ENCODE measurements at places on chromosomes 6 and 20. TPM values are rescaled to one million over a fixed set of nuclear protein-coding genes. Genes with fewer than 3 reads are reported as not detected.

DNA sequence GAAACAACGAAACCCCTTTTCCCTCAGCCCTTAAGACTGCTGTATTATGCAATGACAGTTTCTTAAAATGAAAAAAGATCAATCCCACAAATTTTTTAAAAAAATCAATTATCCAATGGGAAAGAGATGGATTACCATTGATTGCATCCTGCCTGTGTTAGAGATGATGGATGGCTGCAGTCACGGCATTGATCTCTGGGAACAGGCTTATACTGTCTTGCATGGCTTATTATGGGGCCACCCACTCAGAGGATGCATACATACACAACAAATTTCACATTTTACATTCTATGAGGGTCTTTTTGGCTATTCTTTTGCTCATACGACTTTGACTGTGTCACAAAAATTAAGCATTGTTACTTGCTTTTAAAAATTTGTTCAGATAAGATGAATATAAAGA, 724.3 kb downstream of the HDGFL1 start:
- H3K4me1 ChIP-seq, result no peaks in the 10 kb centered on the region
- H3K36me3 ChIP-seq, result no peaks in the 10 kb centered on the region
- H3K4me3 ChIP-seq, result no peak overlapping the region
- no peak for DNase-seq
- H3K27ac ChIP-seq, result no peak overlapping the region
- H3K27me3 ChIP-seq, result no peaks in the 10 kb centered on the region

GRCh38 chr6:105588123-105588710, 185.3 kb upstream of the PREP start:
- no peak for DNase-seq
- H3K27ac ChIP-seq, result no peak overlapping the region

DNA sequence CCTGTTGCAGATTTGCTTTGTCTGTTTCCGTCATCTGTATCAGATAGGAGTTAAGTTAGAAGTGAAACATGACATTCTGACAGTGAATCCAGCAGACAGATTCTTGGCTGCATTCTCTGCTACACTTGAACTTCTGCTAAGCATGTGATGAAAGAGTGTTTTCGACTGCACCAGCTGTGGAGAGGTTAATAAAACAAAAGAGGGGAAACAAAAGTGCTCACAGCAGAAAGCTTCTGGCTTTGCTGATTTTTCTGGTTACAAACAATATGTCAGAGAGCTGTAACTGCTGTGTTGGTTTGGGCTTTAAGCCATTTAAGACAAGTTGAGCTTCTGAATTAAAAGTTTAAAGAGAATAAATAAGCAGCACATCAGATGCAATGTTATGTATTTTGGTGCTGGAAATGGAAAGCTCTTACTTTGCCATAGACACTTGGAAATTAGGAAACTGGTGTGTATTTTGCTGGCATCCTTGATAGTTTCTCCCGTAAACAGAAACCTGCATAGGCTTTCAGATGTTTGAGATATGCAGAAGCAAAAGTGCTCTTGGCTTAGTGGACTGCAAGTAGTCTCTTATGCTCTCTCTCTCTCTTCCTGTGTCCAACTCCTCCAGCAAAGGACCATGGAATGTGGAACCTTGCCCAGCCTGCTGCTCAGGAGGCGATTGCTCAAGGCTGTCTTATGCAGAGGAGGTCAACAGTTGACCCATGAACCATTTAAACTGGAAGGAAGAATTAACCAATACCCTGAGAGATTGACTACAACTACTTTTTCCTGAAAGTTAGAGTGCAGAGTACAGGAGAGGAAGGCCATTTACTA, 104.9 kb downstream of the RPS12 start:
- H3K4me1 ChIP-seq, result peaks cover 13% of the 10 kb centered on the region
- H3K4me3 ChIP-seq, result no peak overlapping the region
- DNase-seq, result no peak
- H3K27me3 ChIP-seq, result no peaks in the 10 kb centered on the region

GRCh38 chr20:45545754-45546453, 1.3 kb downstream of the EPPIN start:
- H3K4me3 ChIP-seq, result no peak overlapping the region
- H3K27me3 ChIP-seq, result peaks cover 43% of the 10 kb centered on the region

DNA sequence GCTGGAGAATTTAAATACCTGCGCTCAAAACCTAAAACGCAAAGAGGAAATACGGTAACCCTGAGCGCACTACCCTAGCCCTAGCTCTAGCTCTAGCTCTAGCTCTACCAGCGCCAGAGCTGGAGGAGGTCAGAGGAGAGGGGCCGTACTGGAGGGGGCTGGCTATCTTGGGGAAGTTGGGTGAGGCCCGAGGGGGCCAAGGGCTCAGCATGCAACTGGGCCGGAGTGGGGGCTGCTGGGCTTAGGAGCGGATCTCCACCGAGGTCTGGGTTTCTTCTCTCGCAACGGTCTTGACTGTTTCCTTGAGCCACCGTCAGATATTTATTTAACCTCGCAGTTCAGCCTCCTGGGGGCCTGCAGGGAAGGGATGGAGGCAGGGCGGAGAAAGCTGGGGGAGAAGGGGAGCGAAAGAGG, 91.0 kb downstream of the NCR2 start:
- peaks cover 24% of the 10 kb centered on the region for H3K4me1 ChIP-seq
- no peaks in the 10 kb centered on the region for H3K36me3 ChIP-seq
- H3K27ac ChIP-seq, result no peak overlapping the region
- DNase-seq, result no peak

DNA sequence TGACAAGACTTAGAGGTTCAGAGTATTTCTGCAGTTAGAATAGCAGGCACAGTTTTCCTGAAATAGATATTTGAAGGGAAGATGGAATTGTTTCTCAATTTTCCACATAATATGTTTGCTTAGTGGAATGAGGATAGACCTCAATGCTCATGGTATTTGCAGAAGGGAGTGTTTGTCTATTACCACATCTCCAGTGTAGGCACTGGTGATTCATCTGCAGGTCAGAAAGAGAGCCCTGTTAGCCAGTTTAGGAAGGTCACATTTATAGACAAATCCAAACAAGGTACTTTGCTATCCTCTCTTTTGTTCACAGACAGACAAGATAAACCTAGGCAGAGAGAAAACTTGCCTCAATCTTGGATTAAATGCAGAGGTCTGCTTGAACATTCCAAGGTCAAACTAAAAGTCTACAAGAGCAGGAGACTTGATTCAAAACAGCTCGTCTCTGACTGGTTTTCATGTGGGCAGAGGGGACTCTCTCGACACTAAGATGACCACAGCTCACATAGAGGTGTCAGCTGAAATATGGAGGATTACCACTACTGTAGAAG, 22.8 kb downstream of the ISM1 start:
- H3K4me1 ChIP-seq, result peaks cover 8% of the 10 kb centered on the region
- H3K4me3 ChIP-seq, result no peak overlapping the region
- peaks cover 2% of the 10 kb centered on the region for H3K36me3 ChIP-seq
- no peak overlapping the region for H3K27ac ChIP-seq
- peaks cover 2% of the 10 kb centered on the region for H3K27me3 ChIP-seq

- H3K36me3 ChIP-seq, result no peaks in the 10 kb centered on the region
- no peaks in the 10 kb centered on the region for H3K27me3 ChIP-seq
- H3K27ac ChIP-seq, result peak overlapping the region; percentile 89
- no peak overlapping the region for H3K4me3 ChIP-seq
- peaks cover 82% of the 10 kb centered on the region for H3K4me1 ChIP-seq
Measured at GRCh38 chr6:149061930-149062329, 255.6 kb upstream of the TAB2 start.

GRCh38 chr20:45323731-45324130, 15.6 kb upstream of the MATN4 start:
- H3K27me3 ChIP-seq, result no peaks in the 10 kb centered on the region
- no peak for DNase-seq
- H3K4me1 ChIP-seq, result peaks cover 4% of the 10 kb centered on the region
- no peak overlapping the region for H3K27ac ChIP-seq
- peaks cover 3% of the 10 kb centered on the region for H3K36me3 ChIP-seq

DNA sequence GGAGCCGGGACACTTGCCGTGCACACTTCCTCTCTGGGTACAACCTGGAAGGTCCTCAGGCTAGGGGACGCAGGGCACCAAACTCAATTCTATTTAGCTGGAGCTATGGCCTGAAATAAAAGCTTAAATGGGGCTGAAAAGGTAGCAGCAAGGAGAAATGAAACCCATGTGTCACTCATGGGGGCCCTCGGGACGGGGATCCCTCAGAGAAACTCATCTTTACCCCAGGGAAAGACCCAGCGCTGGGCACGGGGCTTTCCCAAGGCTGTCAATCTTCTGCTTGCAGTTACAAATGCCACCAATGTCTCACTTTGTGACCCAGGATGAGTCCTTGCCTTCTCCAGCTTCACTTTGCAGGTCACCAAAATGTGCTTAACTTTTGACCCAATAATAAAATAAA, 16.5 kb downstream of the SNAI1 start:
- no peak overlapping the region for H3K27ac ChIP-seq
- H3K4me1 ChIP-seq, result peaks cover 11% of the 10 kb centered on the region
- no peaks in the 10 kb centered on the region for H3K27me3 ChIP-seq
- no peaks in the 10 kb centered on the region for H3K36me3 ChIP-seq
- DNase-seq, result no peak

DNA sequence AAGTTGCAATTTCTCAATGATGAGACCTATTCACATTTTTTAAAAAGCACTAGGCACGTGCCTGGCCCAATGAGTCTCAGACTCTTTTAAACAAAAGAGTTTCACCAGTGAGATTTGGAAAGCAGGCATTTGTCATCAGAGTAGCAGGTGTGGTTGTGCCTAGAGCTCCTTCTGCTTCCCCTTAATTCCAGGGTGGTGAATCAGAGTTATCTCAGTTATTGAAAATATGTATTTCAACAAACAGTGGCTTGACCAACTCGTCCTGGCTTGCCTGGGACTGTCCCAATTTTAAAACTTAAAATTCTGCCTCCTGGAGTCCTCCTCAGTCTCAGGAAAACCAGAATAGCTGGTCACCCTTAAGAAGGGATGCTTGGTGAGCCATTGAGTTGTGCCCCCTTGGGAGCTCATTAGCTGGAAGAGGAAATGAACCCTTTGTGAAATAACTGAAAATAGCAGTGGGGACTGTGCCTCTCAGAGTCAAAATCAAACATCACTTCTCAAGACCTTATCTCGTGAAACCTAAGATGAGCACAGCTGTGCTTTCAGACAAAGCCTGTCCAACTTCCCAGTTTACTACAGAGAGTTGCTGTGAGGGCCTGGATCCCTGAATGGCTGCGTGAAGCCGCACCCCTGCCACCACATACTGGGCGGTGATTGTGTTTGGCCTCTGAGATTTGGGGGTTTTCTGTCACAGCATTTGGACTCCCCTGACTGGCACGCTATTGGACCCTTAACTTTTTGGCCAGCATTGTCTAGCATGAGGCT, 116.3 kb downstream of the ANKRD60 start:
- H3K36me3 ChIP-seq, result peaks cover 4% of the 10 kb centered on the region
- H3K4me1 ChIP-seq, result peaks cover 36% of the 10 kb centered on the region
- DNase-seq, result no peak
- no peaks in the 10 kb centered on the region for H3K27me3 ChIP-seq

GRCh38 chr20:34654207-34654744, 22.6 kb downstream of the PIGU start:
- no peaks in the 10 kb centered on the region for H3K4me1 ChIP-seq
- H3K27ac ChIP-seq, result no peak overlapping the region
- H3K4me3 ChIP-seq, result no peak overlapping the region
- no peaks in the 10 kb centered on the region for H3K27me3 ChIP-seq
- DNase-seq, result no peak

DNA sequence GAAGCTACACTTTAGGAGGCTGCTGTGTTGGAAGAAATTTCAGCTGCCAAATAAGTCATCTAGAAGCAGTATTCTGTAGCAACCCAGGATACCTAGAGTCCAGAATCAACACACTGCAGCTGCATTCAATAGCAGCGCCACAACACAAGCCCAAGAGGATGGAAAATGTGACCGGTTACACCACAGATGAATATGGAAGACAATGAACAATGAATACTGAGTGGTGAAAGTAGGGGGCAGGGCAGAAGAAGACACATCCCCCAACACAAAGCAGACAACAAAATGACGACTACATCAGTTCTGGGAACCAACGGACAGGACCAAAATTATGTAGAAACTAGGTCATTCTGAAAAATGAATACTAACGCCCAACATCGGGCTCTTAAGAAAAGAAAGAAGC, 38.2 kb downstream of the KIF6 start:
- no peaks in the 10 kb centered on the region for H3K27me3 ChIP-seq
- H3K27ac ChIP-seq, result no peak overlapping the region
- no peak for DNase-seq

Gene ARMH2
- not detected for total RNA-seq

Gene BTBD3
- 21.6 TPM for total RNA-seq

Gene DIDO1
- 42.5 TPM for total RNA-seq

Gene ECT2L
- not detected for total RNA-seq

Gene WDR27
- total RNA-seq, result 22.4 TPM

Gene PRPH2
- not detected for total RNA-seq

Gene SEL1L2
- total RNA-seq, result not detected
